ENCODE measurements at places on chromosomes 4 and X.

DNA sequence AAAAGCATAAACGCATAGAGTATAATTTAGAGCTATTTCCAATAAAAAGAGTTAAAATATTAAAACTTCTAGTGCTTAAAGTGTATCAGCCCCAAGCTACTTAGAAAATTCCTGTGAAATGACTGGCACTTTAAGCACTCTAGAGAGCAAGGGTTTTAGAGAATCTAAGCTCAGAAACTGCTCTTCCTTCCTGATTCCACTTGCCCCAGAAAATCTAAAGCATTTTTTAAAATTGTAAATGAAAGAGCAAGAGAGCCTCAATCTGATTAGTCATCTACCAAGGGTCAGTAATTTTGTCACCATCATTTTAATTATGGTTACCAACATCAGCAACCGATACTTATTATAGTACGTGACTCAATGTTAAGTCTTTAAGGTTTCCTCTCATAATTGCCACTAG, 25.0 kb downstream of the CTPS2 start:
- DNase-seq = no peak

DNA sequence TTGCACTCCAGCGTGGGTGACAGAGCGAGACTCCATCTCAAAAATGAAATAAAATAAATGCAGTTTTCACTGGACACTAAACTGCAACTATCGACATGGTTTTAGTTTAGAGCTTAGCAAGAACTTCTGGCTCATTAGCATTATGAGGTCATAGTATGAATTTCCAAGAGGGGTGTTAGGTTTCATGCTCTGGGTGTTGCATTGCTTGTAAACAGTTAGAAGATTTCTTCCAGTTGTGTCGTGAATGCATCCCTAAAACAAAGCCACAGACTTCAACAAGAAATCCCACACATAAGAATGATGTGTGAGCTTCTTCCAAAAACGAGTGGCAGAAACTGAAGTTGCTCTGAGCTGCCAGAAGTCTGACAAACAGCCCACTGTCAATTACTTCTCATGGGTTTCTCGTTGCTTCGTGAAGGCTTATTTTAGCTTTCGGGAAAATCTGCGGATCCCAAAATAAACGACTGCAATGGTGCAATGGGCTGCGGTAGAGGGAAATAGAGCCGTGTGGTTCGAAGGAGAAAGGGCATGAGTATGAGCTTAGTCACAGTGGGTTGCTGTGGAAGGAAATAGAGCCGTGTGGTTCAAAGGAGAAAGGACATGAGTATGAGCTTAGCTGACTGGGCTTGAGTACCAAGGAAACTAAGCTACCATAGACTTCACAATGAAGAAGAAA, 354.9 kb downstream of the DHRSX start:
- no peak for DNase-seq

GRCh38 chrX:43559644-43560043, 96.5 kb upstream of the MAOA start:
- DNase-seq = peak; percentile 7

DNA sequence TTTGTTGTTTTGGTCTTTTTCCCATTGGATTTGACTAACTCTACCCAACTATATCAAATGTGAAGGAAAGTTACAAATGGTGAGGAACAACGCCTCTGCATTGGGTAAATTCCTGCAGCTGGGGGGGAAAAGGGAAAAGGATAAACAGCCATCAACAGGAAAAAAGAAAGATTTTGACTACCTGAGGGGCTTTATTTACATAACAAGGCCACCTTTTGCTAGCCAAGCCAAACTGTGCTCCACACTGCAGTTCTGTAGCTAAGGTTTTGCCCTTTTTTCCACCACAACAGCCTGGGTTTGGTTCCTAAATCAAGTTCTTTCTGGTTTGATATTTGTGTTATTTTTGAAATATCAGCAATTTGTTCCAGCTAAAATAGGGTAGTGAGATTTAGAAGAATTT, 40.8 kb downstream of the RHOXF2B start:
- no peak for DNase-seq

GRCh38 chrX:97867266-97867665, 983.6 kb downstream of the RPA4 start:
- no peak for DNase-seq

DNA sequence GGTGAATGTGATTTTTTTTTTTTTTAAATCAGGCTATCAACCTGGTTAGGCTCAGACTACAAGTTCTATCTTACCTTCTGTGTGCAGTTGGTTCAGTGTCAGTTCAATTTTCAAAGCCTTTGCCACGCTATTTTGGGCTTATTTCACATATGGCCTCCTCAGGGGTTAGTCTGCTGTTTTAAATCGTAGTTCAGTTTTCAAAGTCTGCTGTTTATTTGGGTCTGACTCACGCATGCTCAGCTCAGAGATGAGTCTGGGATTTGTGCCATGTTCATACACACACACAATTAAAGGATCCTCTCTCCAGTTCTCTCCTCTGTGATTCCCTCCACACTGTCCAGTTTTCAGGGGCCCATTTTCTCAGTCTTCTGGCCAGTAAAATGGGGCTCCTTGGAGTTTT, 32.3 kb upstream of the ZFX start:
- DNase-seq = no peak

DNA sequence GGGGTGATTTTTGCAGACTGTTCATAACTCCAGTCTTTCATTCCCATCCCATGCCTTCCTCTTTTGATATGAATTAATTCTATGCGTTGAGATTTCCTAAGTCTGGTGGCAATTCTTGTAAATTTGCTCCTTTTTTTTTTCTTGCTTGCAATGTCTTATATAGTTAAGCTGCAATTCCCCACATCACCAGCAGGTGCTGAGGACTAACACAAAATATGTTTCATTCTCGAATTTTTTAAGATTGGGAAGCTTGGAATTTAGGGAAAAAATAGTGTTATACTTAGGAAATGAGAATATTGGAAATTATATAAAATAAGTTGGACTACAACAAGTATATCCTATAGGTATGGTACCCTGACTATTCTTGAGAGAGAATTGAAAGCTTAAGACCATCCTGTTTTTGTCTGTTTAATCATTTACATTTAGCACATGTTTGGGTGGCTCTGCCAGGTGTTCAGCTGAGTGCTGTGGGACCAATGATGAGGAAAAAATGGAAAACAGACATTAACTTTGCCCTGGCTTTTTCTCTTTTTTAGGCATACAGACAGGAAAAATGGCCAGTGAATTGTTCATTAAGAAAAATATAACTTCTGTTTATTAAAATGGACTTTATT, 30.2 kb downstream of the AFF2 start:
- no peak for DNase-seq

GRCh38 chrX:49762175-49762720, 66.5 kb upstream of the PAGE1 start:
- DNase-seq = no peak

- DNase-seq = no peak
Measured at GRCh38 chrX:110293658-110294057, 24.2 kb downstream of the AMMECR1 start.

DNA sequence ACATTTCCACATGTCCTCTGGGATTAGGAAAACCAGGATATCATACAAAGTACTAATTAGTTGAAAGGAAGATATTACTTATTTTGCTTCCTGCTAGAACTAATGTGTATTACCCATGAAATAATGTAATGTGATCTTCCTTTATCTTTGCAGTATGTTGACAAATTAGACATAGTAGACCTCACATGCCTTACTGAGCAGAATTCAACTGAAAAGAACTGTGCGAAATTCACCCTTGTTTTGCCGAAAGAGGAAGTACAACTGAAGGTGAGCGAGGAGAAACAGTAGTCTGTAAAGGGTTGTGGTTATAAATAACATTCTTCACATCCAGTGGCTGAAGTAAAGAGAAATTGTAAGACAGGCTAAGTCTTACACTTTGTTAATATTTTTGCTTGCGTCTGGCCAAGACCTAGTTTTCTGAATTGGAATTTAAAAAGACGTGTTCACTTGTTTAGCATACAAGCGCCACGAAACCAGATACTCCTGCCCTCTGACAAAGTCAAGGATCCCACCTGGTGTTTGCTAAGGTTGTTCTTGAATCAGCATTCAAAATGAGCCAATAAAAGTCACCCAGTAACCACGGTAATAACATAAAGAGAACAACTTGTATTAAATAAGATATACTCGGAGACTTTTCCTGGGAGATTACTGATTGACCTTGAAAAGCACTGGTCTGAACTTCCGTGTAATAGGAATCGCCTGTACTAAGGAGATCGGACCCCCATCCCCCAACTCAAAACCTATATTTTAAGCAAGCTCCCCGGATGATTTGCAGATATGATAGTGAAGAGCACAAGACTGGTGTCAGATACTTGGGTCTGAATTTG, 16.9 kb downstream of the STAP1 start:
- DNase-seq = peak; percentile 58

DNA sequence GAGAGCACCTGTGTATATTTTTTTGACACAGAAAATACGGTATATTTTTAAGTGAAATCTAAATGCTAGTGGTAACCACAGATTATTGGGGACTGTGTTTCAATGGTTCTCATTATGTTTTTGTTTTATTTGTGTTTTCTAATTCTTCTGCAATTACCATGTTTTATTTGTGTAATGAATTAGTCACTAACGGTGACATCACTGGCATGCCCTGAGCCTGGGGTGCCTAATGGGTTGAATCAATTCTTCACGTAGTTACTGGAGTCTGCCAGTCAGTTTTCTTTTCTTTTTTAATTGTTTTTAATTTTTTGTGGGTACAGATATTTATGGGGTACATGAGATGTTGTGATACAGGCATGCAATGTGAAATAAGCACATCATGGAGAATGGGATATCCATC, 168.8 kb downstream of the RELL1 start:
- no peak for DNase-seq

- no peak for DNase-seq
Measured at GRCh38 chr4:70759126-70759525, 37.4 kb downstream of the RUFY3 start.

DNA sequence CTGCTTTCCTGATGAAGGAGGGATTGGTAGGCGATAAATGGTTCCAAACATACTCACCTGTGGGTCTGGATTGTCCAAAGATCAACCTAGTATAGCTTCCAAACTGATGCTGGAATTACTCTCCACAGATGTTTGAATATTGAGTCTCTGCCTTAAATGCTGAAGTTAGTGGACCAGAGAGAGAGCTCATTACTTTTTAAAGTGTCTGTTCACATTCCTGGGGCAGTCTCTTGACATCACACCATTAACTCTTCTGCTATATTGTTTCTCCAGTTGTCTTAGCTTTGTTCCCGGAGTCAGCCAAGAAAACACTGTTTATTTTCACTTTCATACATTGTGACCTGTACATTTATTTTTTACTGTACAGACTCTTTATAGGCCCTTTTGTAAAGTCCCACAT, 35.4 kb downstream of the ARHGEF38 start:
- DNase-seq = no peak

GRCh38 chrX:1895583-1895982, 280.7 kb downstream of the ASMT start:
- no peak for DNase-seq

DNA sequence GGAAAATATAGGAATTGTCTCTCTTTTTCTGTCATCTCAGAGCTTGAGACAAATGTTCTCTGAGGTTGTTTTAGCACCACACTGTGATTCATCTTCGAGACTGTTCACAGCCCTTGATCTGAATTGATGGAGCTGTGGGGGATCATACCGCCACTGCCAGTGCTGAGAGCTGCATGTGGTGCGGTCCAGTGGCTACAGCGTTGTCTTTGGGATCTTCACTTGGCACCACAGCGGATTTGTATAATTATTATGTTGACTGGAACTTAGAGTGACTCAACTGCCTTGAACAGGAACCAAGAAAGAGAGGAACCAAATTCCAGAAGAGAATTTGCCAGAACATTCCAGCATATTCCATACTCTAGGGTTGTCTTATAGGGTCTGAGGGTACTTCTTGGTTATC, 29.1 kb downstream of the TBL1X start:
- DNase-seq = no peak

DNA sequence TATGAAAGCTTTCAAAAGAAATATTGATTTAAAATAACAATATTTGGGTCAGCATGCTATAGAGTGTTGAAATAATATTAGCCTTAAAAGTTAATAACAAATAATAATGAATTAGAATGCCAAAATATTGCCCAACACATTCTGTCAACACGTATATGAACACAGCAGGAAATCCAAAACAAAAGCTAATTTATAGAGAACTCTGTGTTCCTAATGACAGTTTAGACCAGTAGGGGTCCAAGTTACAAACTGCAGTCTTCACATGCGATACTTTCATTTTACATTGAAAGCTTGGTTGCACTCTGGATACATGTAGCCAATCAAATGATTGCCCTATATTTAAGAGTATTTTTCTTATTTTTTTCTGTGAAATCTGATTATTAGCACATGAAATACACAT, 274.4 kb downstream of the DCTD start:
- no peak for DNase-seq

- DNase-seq = no peak
Measured at GRCh38 chr4:60865273-60865672, 334.9 kb upstream of the ADGRL3 start.

DNA sequence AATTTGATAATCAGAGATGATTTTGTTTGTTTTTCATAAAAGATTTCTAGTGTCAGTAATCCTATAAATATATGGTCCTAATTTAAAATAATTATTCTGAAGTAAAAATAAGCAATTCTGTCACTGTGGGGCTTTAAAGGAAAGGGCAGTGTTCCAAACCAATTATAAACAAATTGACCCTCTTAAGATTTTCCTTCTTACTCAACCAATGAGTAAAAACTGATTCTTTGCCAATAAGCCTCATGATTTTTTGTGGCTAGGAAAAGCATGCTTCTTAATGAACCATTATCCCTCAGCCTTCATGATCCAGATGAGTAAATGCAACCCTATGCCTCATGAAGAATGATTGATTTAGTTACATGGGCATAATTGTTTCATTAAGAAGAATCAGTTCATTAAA, 1010.4 kb downstream of the ADGRL3 start:
- no peak for DNase-seq

GRCh38 chrX:54439960-54440871, at the start of gene TSR2:
Gene TSR2 (plus strand): TSS chrX:54440404. CDS start chrX:54440422, 18 bp downstream.
- peak; percentile 45 for DNase-seq

DNA sequence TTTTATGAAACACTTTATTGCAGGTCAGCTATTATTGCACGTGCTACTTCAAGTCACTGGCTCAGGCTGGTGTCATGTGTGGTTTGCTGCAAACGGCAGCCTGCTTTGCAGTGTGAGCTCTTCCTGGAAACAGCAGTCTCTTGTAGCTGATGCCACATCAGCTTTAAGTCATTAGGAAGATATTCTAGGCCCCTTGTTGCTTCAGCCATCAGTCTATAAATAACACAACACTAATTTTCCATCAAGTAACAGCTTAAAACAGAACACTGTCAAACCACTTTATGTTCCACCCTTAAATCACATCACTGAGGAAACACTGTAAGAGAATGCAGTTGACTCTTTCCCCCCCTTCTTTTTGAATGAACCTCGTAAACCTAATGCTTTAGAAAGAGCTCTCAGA, 93.8 kb downstream of the GATB start:
- DNase-seq = no peak

GRCh38 chr4:44988011-44988410, 261.7 kb upstream of the GNPDA2 start:
- DNase-seq = no peak
